ENCODE measurements at places on chromosomes 1 and 21.

- no peak for DNase-seq
Measured at GRCh38 chr21:26840201-26840600, 5.0 kb downstream of the ADAMTS1 start.

- DNase-seq = no peak
Measured at GRCh38 chr1:5910666-5911065, 81.6 kb downstream of the NPHP4 start.

GRCh38 chr1:198523182-198523950, 17.1 kb downstream of the ATP6V1G3 start:
- DNase-seq = no peak

- DNase-seq = no peak
Measured at GRCh38 chr1:115830963-115831362, 10.0 kb downstream of the NHLH2 start.

GRCh38 chr1:34460193-34460592, 283.5 kb downstream of the C1orf94 start:
- no peak for DNase-seq

DNA sequence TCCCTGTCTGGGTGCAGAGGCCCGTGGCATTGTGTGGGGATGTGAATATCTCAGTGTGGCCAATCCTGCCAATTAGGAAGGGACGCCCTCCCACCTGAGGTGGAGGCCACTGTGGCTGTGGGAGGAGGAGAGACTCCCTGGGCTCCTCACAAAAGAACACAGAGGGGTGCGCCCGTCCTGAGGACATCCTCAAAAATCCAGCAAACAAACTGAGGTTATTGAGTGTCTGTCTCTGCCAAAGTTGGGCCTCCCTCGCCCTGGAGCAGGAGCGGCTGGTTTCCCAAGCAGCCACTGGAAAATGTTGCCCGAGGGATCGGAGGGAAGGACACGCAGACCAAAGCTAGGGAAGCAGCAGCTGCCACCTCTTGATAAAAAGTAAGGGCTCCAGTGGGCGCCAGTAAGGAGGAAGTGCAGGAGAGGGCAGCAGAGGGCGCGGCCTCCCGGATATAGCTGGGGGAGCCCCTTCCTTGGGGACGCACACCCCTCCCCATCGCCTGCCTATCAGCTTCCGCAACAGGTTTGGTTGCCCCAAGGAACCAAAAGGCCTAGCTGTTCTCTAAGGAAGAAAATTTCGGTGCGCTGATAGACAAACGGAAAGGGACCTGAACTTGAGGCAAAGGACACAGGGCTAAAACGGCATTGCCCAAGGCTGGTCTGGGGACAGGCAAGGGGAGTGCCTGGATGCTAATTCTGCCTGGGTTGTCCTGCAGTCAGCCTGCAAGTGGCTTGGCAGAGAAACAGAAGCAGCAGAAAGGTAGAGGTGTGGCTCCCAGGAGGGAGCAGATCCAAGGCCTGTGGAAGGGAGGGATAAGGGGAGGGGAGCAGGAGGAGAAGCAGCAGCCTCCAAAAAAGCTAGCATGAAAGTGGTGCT, 1.7 kb upstream of the GRIK3 start:
- DNase-seq = no peak

DNA sequence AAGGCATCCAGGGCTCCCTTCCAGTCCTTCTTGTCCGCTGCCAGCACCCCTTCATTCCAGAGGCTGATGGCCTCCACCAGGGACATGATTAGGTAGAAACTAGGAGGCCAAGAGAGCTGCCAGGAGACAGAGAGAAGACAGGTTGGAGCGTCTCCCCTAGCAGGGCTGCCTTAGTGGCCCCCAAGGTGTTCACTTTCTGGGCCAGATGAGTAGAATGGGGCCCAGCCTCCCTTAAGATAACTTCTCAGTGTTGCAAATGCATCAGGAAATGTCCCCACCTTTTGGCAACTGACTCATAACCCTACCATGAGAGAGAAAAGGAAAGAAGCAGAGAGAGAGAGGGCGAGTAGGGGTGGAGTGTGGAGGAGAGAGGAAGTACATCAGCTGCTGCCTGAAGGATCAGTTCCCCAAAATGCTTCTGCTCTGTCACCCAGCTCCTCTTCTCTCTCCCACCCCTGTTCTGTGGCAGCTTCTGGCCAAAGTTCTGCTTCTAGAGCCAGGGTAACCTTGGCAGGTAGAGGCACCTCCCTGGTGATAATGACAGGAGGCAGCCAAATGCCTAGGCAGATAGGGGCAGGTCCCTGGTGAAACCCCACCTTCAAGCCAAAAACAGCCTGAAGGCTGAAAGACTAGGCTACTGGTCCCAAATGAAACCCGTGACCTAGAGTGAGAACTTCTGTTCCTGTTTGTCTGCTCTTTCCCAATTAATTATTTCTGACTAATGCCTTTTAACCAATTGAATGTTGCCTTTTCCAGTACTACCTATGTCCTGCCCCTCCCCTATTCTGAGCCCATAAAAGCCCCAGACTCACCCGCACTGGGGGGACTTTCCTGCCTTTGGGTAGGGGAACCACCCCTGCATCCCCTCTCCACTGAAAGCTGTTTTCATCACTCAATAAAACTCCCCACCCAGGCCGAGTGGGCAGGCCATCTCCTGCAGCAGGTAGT, at the start of gene NCF2:
NCF2 (minus strand) TSS at position 216 of the 948 bp plus-strand sequence; CDS start at position 86, 130 bp downstream.
- no peak for DNase-seq

DNA sequence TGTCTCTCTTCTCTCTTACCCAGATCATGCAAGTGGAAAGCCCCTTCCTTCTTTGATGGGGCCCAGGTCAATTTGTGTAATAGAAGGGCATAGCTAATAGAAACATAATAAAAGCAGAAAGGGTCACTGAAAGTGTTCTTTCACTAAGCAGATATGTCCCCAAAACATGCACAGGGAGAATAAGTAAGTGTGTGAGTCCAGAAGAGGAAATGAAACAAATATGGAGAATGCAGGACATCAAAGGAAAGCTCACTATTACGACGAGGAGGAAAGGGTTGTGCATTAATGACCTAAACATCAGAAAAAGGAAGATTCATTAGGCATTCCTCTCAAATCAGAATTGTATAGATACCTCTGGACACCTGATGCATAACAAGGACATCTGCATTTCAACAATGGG, 81.4 kb upstream of the SMYD2 start:
- DNase-seq = no peak

- DNase-seq = no peak
Measured at GRCh38 chr1:36433102-36433501, 17.1 kb downstream of the OSCP1 start.

DNA sequence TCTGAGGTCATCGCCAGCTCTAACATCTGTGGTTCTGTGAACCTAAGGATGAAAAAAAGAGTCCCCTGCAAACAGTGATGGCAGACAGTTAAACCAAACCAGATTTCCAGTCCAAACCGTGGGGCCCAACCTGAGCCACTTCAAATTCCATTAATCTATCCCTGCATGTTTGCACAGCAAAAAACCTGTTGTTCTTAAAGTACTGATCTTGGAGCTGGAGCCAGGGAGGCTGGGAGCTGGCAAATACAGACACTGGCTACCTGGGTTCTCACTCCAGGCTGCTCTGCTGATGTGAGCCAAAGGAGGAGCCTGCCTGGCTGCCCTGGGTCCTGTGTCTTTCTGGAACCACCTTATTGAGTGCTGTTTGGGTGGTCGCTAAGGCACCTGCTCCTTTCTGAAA, 16.4 kb downstream of the LDLRAD1 start:
- no peak for DNase-seq

GRCh38 chr1:98045211-98045766, 124.5 kb upstream of the DPYD start:
- DNase-seq = no peak

All from NCI-H748 treated with DMSO at 0.1 percent for 48 hours (cell line).